ENCODE measurements at places on chromosomes 3 and 15. TPM values are rescaled to one million over a fixed set of nuclear protein-coding genes. Genes with fewer than 3 reads are reported as not detected.

Gene BOC
- 4.5 TPM for total RNA-seq

Gene ITIH1
- total RNA-seq: not detected

Gene SH2D7
- not detected for total RNA-seq

Gene MFN1
- total RNA-seq: 83.2 TPM

DNA sequence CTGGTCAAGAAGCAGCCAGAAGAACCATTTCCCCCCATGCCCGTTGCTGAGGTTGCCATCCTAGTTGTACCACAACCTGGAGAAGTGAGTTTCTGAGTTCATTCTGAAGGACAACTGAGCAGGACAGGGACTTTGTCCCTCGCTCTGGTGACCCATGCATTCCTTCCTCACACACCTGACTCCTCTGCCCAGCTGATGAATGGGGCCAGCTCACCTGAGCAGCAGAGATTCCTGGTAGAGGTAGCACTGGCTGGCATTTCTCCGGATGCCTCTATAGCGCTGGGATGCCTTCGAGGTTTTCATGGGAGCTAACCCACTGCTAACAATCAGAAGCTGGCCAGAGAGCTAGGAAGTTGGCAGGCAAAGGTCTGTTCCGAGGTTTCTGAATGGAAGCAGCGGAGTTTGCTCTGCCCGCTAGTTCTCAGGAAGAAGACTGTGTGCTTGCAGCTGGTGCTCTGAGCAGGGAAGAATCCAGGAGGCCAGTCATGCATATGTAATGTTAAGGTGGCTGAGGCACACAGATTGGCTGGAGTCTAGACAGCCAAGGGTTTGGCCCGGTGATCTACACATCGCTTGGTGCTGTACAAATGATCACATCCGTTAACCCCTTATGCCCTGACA, at the start of gene TMC3:
TSS of gene TMC3 (minus strand) at position 439 of the 621 bp plus-strand sequence. CDS start at position 303, 136 bp downstream.
- DNase-seq: no peak

GRCh38 chr3:146801492-146801891, 196.3 kb upstream of the PLSCR5 start:
- no peak for DNase-seq

DNA sequence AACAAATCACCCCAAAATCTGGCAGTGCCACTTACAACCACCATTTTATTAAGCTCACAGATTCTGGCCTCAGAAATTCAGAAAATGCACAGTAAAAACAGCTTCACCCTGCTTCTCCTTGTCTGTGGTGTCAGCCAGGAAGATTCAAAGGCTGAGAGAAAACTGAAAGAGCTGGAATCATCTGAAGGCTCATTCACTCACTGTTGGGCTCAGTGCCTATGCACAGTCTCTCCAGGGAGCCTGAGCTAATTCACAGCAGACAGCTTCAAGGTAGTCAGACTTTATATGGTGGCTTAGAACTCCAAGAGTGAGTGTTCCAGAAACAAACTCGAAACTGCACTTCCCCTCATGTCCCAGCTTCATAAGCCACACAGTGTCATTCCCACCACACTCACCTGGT, 16.5 kb upstream of the PLOD2 start:
- no peak for DNase-seq

DNA sequence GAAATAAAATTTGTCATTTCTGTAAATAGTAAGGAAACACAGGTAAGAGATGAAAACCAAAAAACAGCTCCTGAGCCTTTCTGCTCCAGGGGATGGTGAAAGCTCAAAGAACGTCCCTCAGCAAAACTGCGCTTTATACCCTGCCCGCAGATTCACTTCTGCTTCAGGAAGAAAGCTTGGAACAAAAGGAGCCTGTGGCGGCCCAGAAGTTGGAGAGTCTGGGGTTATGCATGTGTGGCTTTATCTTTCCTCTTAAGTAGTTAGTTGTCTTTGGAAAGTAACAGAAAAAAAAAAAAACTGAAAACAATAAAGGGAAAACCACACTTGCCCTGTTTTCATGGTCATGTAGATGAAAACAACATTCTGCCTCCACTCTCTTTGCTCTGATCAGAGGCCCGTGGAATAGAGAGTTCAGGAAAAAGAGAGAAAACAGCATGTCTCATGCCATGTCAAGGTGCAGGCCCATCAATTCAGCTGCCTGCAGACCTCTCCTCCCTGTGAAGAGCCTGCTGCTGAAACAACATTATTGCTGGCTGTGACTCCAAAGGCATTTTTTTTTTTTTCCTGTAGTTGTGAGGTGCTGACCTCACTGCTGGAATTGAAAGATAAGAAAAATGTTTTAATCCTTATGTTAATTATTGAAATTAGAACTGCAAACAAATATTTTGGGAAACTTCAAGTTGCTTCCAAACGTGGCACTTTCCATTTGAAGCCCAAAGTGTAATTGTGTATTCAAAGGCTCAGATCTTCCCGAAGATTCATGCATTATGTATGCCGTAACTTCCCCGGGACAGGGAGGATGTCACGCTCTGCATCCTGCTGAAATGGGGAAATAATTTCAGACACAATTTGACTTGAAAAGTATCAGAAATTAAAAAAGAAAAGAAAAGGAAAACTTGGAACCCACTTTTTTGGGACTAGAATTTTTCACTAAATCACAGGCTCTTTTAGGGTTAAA, 108.4 kb upstream of the ZNF385D start:
- DNase-seq: no peak

DNA sequence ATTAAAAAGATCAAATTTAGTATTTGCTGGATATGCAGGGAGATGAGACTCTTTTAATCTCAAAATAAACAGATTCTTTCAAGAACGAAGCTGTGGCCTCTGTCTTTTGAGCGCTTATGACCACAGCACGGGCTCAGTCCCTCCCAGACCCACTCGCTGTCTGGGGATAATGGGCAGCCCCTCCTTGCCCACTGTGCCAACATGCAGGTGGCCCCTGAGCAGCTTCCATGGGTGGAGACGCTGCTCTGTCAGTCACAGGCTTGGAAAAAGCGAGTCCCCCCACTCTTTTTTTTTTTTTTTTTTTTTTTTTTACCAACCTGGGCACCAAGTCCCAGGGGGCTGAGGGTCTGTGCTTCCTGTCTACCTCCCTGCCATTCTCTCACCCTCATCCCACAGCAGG, 150.9 kb downstream of the LRRK1 start:
- no peak for DNase-seq

GRCh38 chr3:24496529-24497482, 2.2 kb upstream of the THRB start:
- peak; percentile 16 for DNase-seq

DNA sequence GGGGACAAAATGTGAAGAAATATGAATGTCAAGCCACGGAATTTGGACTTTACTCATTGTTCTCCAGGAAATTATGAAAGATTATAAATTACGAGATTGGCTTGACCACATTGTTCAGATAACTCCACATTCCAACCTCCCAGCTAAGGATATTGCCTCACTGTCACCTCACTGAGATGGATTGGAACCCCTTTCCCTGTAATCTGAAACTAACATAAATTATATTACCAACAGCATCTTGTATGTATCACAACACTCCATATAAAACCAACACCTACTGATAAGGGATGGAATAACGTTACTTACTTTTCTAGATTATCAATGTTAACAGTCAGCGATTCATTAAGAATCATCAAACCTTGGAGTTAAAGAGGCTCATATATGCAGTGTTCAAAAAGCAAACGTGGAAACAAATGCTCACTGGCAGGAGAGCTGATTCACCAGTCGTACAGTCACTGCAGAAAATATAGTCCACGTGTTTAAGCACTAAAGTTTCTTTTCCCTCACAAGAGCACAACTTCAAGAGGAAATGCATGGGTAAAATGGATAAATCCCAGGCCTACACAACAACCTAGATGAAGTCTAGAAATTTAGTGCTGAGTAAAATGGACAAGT, 451.5 kb downstream of the FGF12 start:
- peak; percentile 4 for DNase-seq

GRCh38 chr15:44315126-44315525, 26.6 kb downstream of the GOLM2 start:
- no peak for DNase-seq

- peak; percentile 33 for DNase-seq
Observed at GRCh38 chr3:136979684-136980083, 21.9 kb downstream of the IL20RB start.

- no peak for DNase-seq
Observed at GRCh38 chr15:32736701-32737061, 18.9 kb downstream of the GREM1 start.

DNA sequence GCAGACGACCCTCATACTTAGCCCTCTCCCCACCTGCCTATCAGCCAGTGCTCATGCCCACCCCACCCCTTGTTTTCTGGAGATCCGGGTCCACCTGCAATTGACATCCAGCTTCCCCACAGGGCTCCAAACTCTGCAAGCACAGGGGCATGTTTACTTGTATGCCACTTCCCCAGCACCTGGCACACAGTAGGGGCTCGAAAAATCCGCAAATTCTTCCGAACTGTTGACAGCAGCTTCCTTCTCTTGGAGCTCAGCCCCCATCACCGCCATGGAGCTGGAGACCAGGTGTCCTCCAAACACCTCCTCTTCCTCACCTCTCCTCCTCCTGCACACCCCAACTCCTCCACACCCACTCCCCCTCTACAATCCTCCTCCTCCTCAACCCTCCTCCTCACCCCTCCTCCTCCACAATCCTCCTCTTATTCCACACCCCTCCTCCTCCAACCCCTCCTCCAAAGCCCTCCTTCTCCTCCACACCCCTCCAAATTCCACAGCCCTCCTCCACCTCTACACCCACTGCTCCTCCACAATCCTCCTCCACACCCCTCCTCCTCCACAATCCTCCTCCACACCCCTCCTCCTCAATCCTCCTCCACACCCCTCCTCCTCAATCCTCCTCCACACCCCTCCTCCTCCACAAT, 70.4 kb upstream of the BLM start:
- no peak for DNase-seq

GRCh38 chr3:124763644-124764358, 33.5 kb downstream of the UMPS start:
- no peak for DNase-seq

- DNase-seq: no peak
Observed at GRCh38 chr15:87818756-87819155, 437.8 kb downstream of the NTRK3 start.

DNA sequence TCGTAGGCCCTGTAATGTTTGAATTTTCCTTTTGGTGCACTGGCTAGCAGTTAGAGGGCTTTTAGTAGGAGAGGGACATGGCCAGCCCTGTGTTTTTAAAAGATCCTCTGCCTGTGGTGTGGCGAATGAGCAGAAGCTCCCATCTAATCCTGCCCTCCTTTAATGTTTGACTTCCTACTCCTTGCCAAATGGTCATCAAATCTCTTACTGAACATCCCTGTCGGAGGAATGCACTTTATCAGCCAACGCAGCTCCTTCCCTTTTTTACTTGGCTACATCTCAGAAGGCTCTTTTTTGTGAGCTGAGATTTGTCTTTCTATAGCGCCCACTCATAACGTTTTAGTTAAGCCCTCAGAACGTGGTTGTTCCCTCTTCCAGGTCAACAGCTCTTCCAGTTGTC, 44.8 kb downstream of the MAP2K5 start:
- no peak for DNase-seq

DNA sequence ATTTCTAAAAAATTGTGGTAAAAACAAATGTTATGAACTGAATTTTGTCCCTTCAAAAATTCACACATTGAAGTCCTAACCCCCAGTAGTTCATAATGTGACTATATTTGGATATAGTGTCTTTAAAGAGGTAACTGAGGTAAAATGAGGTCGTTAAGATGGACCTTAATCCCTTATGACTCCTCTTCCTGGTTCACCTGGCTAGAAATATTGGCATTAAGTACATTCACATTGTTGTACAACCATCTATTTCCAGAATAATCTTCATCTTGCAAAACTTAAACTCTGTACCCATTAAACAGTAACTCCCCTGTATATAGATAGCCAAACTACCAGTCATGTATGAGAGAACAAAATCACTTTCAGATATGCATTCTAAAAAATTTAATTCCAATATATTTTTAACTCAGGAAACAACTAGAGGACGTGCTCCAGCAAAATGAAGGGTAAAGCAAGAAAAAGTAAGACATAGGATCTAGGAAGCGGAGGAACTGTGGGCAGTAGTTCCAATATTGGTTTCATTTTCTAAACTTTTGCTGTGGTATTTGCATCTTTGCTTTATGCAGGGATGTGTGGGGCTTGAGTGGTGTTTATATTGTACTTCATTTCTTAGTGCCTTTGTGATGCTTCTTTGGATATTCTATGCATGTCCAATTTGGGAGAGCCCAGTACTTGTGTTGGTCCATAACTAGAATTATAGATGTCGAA, 36.7 kb upstream of the IL20RB start:
- no peak for DNase-seq

Data from A172 (cell line).